ENCODE measurements at places on chromosomes 7 and 10.

GRCh38 chr7:13165854-13166253 lies 478.4 kb downstream of the ARL4A start:
- DNase-seq = no peak

DNA sequence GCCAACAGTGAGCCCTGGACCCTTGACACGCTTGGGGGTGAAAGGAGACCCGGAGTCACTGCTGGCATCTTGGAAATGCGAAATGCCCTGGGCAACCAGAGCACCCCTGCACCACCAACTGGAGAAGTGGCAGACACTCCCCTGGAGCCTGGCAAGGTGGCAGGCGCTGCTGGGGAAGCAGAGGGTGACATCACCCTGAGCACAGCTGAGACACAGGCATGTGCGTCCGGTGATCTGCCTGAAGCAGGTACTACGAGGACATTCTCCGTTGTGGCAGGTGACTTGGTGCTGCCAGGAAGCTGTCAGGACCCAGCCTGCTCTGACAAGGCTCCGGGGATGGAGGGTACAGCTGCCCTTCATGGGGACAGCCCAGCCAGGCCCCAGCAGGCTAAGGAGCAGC lies 98.5 kb downstream of the TACC2 start:
- no peak for DNase-seq

DNA sequence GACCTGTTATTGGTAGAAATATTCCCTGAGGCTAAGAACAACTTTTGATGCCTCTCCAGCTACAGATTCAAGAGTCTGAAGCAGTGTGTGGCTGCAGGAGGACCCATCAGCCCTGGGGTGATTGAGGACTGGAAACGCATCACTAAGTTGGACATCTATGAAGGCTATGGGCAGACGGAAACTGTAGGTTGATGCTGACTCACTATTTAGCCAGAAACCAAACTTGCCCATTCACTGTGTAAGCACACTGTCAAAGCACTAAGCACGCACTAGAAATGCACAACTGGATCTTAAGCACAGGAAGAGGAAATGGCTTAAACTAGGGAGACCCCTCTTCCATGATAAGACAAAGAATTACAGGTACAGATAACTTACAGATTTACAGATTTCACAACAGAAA lies 20.8 kb downstream of the ACSM6 start:
- no peak for DNase-seq

DNA sequence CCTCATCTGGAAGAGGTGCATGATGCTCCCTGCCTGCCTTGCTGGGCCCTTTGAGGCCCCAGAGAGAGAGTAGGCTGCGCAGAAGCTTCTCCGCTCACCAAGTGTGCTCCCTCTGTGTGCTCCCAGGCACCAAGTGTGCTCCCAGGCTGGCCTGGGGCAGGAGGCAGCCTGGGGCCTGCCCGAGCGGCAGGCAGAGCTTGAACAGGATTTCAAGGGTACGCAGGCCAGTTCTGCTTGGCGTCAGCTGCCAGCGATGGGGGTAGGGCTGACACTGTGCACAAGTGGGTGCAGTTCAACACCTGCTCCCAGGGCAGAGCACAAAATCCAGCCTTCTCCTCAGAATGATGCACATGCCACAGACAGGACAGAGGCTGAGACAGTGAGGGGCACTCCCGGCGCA lies 119.7 kb downstream of the FAM53B start:
- DNase-seq = no peak

- no peak for DNase-seq
Measured at GRCh38 chr10:75247797-75248196, 12.0 kb upstream of the COMTD1 start.

- DNase-seq = no peak
Measured at GRCh38 chr7:81648716-81649115, 121.1 kb downstream of the HGF start.

DNA sequence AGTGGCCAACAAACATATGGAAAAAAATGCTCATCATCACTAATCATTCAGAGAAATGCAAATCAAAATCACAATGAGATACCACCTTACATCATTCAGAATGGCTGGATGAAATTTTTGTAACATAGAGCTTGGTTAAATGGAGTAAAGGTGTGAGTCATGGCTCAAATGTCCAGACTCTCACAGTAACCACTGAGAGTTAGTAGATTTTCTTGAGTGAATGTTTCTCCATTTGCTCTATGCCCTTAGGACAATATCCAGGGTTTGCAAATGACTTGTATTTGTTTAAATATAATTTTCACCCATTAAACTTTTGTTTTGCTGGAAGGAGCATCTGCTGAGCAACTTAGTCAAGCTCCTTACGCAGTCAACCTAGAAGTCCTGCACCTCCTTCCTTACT lies 967.2 kb downstream of the XPNPEP1 start:
- DNase-seq = no peak

- DNase-seq = no peak
Measured at GRCh38 chr10:129537151-129537550, 70.1 kb downstream of the MGMT start.

DNA sequence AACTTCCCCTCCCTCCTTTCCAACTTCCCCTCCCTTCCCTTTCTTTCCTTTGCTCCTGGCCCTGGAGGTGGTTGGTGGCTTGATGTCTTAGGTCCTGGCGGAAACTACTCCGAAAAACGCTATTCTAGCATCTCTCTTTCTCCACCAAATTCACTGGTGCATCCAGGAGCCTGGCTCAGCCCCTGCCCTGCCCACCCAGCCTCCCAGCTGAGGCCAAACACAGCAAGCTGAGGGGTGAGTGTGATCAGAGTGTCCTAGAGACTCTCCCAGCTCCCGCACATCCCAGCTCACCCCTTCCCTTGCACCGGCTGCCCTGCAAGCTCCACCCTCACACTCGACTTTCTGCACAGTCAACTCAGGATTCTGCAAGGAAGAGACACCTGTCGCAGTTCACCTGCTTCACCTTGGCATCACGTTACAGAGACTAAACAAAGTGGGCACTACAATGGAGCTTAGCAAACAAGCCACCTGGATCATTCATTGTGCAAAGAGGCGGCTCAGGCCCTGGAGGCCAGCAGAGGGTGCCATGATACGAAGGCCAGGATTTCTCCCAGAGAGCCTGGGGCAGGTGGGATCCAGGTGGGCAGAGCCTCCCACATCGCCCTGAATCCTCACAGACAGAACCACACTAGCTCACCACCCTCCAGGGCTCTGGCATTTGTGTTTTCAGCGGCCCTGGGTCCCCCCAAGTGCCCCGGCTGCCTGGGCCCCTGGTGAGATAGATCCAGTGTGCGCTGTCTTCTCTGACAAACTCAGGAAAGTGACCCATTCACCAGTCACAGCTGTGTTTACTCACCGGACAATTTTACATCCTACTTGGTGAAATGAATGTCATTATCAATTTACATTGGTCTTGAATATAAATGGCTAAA lies 169.6 kb downstream of the TCERG1L start:
- no peak for DNase-seq

GRCh38 chr10:16116404-16117304 lies 256.3 kb upstream of the MINDY3 start:
- DNase-seq = no peak

GRCh38 chr10:102738692-102739121 lies 5.0 kb upstream of the WBP1L start:
- DNase-seq = no peak

GRCh38 chr7:69873512-69873911 lies 275.2 kb downstream of the AUTS2 start:
- no peak for DNase-seq

DNA sequence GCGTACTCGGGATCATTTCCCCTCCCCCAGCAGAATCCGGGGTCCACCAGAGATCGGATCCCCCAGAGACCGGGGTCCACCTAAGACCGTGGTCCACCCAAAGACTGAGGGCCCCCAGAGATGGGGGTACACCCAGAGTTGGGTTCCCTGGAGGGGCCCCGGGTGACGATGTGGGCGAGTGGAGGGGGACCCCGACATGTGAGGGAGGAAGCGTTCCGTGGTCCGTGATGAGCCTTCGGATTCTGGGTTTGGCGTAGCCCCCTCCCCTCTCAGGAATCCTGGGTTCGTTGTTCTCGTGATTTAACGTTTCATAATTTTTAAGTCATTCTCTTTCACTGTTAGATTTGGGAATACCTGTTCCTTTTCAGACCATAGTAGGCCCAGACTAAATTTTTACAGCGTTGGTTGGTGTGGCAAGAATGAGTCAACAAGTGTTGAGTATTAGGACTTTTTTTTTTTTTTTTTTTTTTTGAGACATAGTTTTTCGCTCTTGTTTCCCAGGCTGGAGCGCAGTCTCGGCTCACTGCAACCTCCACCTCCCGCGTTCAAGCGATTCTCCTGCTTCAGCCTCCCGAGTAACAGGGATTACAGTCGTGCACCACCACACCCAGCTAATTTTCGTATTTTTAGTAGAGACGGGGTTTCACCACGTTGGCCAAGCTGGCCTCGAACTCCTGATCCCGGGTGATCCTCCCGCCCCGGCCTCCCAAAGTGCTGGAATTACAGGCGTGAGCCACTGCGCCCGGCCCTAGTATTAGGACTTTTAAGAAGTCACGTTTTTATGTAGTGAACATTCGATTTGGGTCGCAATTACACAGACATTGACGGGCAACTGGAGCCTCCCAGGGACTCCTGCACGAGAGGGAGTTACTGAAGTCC lies 672 bp downstream of the GTPBP4 start:
- DNase-seq = no peak

- no peak for DNase-seq
Measured at GRCh38 chr7:30027065-30027456, 559 bp upstream of the FKBP14 start.

DNA sequence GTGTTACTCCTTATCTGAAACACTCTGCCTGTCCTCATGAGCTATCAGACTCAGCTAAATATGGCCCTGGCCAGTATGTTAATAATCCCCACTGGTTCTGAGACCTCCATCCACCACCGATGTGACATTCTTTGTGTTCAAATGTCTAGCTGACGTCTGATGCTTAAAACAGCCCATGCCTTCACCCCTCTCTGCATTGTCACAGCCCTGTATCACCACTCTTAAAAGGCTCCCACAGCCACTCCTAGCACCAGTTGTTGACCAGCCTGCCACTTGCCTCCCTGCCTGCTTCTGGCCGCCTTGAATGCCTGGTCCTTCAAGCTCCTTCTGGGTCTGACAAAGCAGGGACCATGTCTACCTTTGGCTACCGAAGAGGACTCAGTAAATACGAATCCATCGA lies at the start of gene LMOD2:
LMOD2 (plus strand) TSS at position 253 of the 400 bp plus-strand sequence; CDS start at position 351, 98 bp downstream.
- no peak for DNase-seq

DNA sequence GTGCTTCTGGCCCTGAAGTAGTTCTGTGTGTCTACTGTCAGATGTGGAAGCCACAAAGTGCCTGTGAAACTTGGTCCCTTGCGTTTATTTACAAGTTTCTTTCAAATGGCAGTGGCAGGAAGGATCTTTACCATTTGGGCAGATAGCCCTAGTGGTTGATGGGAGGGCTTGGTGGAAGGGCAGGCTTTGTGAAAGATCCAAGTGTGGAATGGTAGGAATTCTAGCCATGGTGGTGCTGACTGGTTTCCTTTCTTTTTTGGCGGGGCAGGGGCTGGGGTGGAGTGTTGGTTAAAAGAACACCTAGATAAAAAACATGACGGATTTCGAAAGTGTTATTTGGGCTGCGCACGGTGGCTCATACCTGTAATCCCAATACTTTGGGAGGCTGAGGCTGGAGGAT lies 27.0 kb downstream of the AUTS2 start:
- DNase-seq = no peak

DNA sequence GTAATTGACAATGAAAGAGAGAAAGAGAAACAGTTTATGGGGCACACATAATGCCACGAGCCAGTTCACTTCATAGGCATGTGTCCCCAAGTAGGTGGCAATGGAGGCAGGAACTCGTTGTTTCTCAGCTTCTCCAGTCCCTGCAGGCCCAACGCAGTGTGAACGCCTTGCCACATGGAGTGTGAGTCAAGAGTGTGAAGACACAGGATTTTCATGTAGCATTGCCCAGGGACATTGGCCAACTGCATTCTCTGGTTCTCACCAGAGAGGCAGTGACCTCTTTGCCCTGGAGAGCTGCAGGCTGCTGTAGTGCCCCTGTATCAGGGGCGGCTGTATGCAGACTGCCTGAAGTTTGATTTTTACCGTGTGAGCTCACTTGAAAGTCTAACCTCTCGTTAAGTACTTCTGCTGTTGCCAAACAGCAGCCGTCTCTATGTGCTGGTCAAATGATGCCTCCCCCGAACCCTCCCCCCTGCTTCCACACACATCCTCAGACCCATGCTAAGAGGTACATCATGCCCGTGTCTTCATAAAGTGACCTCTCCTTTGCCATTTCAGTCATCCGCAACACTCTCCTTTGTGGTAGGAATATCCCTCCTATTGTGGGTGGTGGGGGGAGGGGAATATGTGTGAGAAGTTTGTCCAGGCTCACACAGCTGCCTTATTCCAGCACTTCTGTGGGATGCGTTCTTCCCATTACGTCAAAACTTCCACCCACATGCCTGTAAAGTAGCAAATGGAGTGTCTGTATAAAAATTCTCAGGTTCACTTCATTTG lies 12.7 kb downstream of the LRRC18 start:
- DNase-seq = no peak

DNA sequence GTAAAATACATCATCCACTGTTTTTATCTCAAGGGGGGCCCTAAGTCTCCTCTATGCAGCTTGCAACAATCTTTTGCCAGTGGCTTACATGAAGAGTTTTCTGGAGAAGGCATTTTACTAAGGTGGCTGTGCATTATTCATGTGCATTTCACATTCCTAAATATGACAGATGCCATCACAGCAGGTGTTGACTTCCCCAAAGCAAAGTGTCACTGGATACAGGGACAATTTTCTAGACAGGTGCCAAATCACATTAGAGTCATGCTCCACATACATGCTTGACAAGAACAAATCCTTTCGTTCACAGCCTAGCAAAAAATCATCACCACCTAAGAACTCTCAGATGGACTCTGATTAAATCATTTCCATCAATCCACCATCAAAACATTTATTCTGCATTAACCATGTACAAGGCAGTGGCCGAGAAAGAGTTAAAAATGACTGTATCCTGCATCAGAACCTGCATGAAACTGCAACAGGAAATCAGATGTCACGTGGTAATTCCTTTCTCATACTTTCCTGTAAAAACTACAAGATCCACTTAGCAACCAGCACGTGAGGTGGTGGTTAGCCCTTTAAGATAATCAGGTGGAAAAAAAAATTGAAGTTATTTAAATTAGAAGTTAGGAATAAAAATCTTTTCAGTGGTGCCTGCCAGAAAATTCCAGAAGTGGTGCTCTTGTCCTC lies 88.2 kb upstream of the AFAP1L2 start:
- DNase-seq = no peak

DNA sequence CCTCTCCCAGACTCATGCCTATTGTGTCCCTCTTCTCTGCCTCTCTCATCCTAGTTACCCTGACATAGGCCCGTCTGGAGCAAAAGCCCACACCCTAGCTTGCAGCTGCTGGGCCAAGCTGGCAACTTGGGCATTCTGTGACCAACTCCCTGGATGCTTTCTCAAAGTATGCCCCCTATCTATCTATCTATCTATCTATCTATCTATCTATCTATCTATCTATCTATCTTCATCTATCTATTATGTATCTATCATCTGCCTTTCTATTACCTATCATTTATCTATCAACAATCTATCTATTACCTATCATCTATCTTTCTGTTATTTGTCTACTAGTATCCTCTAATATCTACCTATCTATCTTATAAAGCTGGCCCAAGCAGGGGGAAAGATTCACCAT lies 45.4 kb upstream of the COL13A1 start:
- DNase-seq = no peak
